GM04504 (cell line): ENCODE measurements at places on chromosomes 6 and 20.
A peak's percentile ranks its signal among the peaks of the same experiment; 100 is the strongest.

DNA sequence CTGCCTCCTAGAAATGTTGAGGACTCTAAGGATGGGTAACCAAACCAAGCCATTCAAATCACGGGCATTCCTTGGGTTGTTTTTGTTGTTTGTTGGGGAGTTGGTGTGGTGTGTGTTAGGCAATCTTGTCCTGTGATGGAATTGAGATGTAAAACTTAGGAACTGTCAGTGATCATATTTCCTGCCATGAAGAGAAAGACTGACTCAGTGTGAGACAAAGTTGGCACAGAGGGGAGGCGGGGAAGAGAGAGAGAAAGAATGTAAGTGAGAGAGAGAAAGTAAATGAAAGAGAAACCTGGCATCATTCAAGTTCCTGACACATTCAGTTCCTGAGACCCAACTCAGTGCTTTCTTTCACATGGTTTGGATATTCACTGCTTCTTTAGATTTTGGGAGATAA, 21.6 kb upstream of the FBXO30 start:
- peak; percentile 29 for DNase-seq

- no peak for DNase-seq
These were observed 18.2 kb upstream of the HDGFL1 start for GRCh38 chr6:22550971-22551670.

- DNase-seq = no peak
These were observed 3.5 kb upstream of the PLCG1 start for GRCh38 chr20:41133709-41134361.

DNA sequence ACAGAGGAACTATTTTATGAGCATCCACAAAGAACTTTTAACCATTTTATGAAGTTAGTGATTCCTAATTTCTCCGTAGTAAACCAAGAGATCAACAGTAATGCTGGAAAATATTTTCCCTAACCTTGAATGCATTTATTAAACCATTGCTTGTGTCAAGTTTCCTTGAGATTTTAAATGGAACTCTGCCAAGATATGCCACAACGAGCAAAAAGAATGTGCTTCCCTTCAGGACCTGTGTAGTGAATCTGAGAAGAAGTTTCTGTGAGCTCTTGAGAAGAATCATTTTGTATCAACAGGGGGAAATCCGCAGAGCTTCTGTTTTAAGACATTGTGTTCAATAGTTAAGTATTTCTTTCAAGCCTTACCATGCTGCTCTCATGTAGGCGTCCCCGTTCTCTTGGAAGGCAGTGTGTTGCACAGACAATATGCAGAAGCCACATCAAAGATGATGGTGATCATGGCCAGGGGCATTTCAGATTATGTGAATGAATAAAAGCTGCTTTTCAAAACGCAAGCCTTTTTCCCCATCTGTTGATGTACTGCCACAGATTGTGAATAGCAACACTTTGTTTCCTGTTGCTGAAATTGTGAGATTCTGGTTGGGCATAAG, 439.8 kb downstream of the BMP2 start:
- DNase-seq = no peak
